NCI-H2227 treated with DMSO at 0.1 percent for 48 hours (cell line): ENCODE measurements at places on chromosomes 6 and 20.
A peak's percentile ranks its signal among the peaks of the same experiment; 100 is the strongest.

DNA sequence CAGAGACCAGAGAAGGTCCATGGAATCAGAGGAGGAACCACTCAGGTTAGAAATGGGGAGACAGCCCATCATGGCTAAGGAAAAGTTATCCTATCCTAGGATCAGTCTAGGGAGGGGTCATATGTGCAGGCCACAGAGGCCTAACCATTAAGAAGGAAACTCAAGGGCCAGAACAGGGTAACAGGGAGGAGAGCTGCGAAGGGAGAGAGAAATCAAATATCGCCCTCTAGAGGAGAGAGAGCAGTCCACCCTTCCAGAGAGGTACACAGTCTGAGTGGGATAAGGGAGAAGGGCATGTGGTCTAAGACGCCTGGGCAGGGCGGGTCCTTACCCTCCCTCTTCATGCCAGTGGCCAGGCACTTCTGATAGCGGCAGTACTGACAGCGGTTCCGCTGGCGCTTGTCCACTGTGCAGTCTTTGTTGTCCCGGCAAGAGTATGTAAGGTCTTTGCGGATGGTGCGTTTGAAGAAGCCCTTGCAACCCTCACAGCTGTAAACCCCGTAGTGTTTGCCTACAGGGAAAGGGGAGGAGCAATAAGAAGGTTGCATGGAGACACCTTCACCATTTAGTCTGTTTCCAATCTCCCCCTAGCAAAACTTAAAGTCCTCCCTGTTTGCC lies 2.9 kb downstream of the RXRB start:
- DNase-seq = peak; percentile 85

GRCh38 chr6:137399881-137400443 lies 94.2 kb downstream of the OLIG3 start:
- no peak for DNase-seq

DNA sequence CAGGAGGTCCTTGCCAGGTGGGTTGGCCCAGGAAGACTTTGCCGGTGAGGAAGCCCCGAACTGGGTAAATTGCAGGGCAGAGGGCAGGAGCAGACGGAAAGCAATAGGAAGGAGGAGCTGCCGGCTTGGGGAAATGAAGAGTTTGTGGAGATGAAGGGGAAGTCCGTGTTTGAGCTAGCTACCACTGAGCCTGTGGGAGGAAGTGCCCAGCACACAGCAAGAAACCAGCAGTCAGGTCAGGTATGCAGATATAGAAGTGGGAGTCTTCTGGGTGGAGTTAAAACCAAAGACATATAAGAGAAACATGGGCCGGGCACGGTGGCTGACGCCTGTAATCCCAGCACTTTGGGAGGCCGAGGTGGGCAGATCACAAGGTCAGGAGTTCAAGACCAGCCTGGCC lies 34.7 kb downstream of the CD24 start:
- DNase-seq = no peak

GRCh38 chr6:10381830-10382208 lies 33.1 kb downstream of the TFAP2A start:
- DNase-seq = no peak

GRCh38 chr6:112839525-112839961 lies 492.4 kb downstream of the RFPL4B start:
- DNase-seq = no peak

DNA sequence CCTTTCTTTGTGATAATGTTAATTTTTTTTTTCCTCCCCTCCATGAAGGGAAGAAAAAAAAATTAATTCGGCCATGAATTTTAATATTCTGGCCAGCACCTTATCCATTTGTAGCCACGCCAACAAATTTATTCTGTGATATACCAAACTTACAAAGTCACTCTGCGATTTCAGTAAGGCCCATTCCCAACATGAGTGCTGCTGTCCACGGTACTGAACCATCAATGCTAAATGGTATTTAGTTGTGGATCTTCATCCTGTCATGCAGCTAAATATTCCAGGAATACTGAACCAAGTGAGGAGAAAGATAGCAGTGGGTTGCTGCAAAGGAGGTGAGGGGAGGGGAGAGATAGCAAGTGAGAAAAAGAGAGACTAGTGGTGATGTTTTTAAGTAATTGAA lies 19.5 kb upstream of the RSPH4A start:
- DNase-seq = no peak

DNA sequence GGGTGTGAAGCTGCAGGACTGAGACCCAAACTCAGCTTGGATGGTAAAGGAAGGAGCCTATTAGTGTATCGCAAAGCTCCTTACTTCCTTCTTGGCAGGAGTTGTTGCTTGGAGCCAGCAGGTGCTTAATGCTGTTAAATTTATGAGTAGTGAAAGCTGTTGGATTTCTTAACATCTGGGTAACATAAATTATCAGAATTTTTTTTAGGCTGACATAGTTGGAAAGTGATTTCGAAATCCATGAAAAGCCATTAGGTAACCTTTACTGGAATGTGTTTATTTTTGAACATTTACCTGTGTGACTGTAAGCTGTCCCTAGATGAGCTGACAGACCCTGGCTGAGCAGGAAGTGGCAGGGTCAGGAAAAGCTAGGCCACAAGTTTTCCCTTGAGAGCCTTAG lies 470.4 kb upstream of the SLC35B3 start:
- DNase-seq = no peak

- no peak for DNase-seq
Observed at GRCh38 chr6:105211831-105212230, 32.0 kb upstream of the POPDC3 start.

GRCh38 chr6:38459291-38459690 lies 180.4 kb downstream of the BTBD9 start:
- DNase-seq = no peak

DNA sequence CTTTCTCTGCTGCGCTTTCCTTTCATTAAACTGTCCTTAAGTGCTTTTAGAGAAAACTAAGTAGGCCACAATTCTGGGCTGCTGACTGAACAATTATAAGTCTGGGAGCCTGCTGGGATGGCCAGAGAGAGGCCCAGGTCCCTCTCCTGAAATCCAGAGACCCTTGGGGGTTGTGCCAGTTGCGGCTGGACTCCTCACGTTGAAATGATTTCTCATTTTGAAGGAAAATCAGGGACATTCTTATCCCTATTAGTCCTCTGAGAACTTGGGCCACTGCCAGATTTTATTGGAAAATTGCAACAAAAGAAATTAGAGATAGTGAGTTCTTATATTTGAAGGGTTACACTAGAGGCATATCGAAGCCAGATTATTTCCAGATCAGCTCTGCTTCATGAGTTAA lies 145.1 kb downstream of the CLIC5 start:
- peak; percentile 91 for DNase-seq

DNA sequence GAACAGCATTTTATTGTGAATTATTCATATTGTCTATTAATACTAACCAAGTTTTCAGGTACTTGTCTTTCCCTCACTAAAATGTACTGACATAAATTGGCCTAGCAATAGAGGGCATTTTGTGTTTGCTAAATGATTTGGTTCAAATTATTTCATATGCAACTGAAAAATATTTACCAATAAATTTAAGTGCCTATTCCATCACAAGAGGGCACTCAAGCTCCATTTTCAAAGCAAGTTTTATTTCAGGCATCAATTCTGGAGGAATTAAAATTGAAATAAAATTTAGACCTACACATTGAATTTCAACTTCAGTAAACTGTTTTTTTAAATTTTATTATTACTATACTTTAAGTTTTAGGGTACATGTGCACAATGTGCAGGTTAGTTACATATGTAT lies 114.3 kb upstream of the SYNCRIP start:
- no peak for DNase-seq

GRCh38 chr20:5070570-5070969 lies 49.2 kb downstream of the PCNA start:
- DNase-seq = no peak

GRCh38 chr6:73585566-73586415 lies 65.0 kb upstream of the EEF1A1 start:
- peak; percentile 69 for DNase-seq

- no peak for DNase-seq
Observed at GRCh38 chr6:109202409-109203264, 107.3 kb downstream of the CEP57L1 start.

DNA sequence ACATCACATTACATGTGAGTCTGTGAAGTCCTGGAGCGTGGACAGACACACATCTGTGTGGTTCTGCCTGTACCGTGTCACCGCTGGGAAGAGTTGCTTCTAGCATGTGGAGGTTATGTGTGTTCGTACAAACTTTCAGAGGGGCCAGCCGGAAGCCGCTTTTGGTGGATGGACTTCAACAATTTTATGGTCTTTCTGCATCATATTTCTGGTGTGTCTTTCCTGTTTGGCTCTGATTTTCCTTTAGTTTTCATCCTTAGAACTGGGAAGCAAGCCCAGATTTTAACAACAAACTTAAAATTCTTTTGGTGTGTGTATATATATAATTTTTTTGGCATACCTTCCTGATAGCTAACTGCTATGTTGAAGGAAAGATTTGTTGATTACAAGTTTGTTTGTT lies 71.2 kb downstream of the TIAM2 start:
- DNase-seq = no peak

DNA sequence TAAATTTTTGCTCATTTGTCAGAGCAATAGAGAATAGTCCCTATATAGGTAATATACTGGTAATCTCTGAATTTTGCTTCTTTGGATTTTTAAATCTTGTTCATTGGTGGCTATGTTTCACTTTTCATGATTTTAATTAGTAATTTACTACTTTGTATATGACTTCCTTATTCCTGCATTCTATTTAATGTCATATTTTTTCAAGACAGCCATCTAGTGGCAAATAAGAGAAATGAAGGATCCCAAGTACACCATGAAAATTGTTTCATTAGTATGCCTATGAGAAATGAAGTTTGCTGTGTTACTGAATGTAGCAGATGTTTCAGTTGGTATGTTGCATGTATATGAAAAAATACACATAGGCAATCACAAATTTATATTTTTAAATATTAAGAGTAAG lies 82.4 kb downstream of the ZNF292 start:
- DNase-seq = peak; percentile 17

DNA sequence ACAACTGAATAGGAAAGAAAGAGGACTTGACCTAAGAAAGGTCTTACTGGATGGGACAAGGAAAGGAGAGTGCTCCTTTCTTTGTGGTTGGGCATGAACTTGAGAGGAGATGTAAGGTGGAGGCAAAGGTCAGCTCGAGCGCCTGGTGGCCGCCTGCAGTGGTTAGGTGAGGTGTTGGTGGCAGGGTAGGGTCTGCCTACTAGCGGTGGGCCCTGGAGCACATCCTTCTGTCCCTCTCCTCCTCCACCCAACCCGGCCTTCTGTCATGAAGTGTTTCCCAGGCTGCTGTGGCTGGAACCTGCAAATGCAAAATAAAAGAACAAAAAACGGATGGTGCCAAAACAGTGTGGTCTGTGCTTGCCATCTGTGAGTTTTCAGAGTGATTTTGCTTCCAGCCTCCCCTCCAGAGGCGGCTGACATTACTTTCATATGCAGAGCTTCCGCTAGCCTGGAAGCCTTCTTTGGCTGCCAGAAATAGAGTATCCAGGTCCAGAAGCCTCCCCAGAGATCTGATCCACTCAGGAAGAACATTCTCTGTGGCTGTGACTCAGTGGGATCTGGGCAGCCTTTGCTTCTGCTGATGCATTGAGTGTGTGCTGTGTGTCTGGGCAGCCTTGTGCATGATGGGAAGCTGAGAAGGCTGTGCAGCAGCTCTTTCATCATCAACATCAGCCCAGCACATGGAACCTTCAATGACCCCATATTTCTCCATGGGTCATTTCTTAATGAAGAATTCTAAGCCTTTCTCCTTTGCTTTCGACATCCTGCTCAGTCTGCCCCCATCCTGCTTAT lies 79.8 kb upstream of the FAM184A start:
- DNase-seq = no peak

- no peak for DNase-seq
Observed at GRCh38 chr6:170311696-170312095, 5.1 kb downstream of the FAM120B start.

- no peak for DNase-seq
Observed at GRCh38 chr6:82494367-82494766, 130.8 kb downstream of the TPBG start.
